ENCODE measurements at places on chromosomes 11 and 22.

DNA sequence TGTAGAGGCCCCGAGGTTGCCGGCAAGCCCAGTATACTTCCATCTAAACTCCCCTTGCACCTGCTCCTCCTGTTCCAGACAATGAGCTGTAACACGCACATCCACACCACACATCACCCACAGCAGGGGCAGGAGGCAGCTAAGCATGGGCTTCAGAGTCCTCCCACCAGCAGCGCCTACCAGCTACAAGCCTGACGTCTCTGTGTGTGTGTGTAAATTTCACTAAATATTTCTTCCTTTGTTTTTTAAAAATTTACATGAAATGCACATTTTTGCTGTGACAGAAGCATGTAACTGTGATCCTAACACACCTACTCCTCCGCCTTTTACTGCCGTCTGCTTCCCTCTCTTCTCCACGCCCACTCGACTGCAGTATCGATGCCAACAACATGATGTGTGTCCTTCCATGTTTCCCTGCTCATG is 29.4 kb upstream of the PACSIN2 start:
- DNase-seq: no peak

GRCh38 chr22:40312050-40312449 is 34.2 kb upstream of the ADSL start:
- DNase-seq: no peak

- no peak for DNase-seq
Observed at GRCh38 chr11:26623076-26623659, 51.1 kb upstream of the MUC15 start.

GRCh38 chr22:42404266-42404665 is 27.9 kb downstream of the NFAM1 start:
- no peak for DNase-seq

- no peak for DNase-seq
Observed at GRCh38 chr22:24118689-24119384, 62.5 kb upstream of the SUSD2 start.

DNA sequence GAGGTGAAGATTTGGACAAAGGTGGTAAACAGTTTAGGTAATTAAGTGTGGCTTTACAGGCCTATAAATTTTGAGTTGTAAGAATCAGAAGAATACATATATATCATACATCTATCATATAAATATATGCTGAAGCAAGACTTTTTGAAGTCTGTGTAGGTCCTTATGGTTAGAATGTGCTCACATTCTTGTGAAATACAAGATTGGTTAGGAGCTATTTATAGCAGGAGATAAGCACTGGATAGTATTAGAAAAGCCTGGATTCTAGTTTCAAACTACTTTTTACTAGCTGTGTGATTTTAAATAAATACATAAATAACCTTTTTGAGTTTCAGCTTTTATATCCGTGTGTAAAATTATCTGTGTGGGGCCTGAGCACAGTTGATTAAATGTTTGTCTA is 42.3 kb downstream of the ANKRD42 start:
- no peak for DNase-seq

DNA sequence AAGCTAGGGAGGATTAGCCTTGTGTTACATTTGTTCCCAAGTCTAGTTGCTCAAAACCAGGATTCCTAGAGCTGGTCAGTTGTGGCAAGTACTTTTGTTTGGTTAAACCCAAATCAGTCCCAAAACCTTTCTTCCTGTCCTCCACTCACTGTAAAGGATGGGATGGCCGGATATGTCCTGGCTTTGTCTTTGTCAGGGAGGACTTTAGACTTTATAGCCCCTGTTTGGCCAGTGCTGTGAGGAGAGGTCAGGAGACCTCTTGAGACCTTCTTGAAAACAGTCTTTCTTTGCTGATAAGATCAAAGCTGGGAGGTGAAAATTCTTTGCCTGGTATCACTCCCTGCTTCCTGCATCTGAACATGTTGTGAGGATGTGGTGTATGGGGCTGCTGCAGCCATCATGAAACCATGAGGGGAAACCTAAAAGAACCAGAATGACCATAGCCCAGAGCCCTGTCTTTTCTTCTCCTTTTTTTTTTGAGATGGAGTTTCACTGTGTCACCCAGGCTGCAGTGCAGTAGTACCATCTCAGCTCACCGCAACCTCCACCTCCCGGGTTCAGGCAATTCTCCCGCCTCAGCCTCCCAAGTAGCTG is 43.6 kb upstream of the FTH1 start:
- no peak for DNase-seq

DNA sequence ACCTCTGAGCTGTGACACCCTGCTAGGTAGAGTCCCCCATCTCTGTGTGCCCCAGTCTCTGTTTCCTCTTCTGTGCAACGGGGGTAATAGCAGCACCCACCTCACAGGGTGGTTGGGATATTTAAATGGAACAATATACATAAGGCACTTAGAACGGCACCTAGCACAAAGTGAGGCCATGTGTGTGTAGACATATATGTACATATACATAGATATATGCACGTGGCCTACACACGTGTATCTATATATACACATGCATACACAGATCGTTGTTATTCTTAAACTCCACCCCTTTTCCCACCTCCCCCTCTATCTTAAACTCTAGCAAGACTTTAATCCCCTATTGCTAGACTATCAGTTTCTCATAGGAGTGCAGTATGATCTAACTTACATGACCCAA is 2.4 kb downstream of the WNT11 start:
- no peak for DNase-seq

Data from NCI-H1105 (cell line).